ENCODE measurements at places on chromosomes 4 and X. TPM values are rescaled to one million over a fixed set of nuclear protein-coding genes. Genes with fewer than 3 reads are reported as not detected.

The APELA gene
- total RNA-seq, result not detected

The GIMD1 gene
- total RNA-seq, result not detected

The HNRNPH2 gene
- total RNA-seq, result 63.3 TPM

The RTL3 gene
- total RNA-seq, result 0.23 TPM

GRCh38 chr4:157389741-157390140, 169.2 kb downstream of the GRIA2 start:
- H3K4me3 ChIP-seq, result no peak overlapping the region
- no peaks in the 10 kb centered on the region for H3K4me1 ChIP-seq
- H3K36me3 ChIP-seq, result no peaks in the 10 kb centered on the region

- DNase-seq, result no peak
- no peaks in the 10 kb centered on the region for H3K27me3 ChIP-seq
- H3K36me3 ChIP-seq, result no peaks in the 10 kb centered on the region
- H3K27ac ChIP-seq, result no peak overlapping the region
- H3K4me3 ChIP-seq, result no peak overlapping the region
- no peaks in the 10 kb centered on the region for H3K4me1 ChIP-seq
Observed at GRCh38 chr4:106615961-106616360, 247.4 kb upstream of the GIMD1 start.

DNA sequence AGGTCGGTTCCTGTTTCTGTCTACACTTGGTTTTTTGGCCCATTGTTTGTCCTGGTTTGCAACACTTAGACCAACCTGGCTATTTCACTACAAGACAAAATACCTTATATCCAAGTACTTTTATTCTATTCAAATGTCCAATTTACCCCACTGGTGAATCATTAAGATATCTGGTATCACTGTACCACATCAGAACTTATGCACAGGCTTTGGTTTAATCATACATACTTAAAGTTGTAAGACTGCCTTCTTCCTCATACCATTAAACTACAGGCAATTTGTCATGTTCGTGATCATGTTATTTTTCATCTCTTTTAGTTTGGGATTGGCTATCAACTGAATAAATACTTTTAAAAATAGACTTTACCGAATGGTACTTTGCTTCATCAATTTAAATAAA, 53.0 kb upstream of the ATOH1 start:
- H3K27me3 ChIP-seq, result no peaks in the 10 kb centered on the region
- H3K36me3 ChIP-seq, result no peaks in the 10 kb centered on the region
- H3K4me3 ChIP-seq, result no peak overlapping the region
- no peak overlapping the region for H3K27ac ChIP-seq
- no peak for DNase-seq

DNA sequence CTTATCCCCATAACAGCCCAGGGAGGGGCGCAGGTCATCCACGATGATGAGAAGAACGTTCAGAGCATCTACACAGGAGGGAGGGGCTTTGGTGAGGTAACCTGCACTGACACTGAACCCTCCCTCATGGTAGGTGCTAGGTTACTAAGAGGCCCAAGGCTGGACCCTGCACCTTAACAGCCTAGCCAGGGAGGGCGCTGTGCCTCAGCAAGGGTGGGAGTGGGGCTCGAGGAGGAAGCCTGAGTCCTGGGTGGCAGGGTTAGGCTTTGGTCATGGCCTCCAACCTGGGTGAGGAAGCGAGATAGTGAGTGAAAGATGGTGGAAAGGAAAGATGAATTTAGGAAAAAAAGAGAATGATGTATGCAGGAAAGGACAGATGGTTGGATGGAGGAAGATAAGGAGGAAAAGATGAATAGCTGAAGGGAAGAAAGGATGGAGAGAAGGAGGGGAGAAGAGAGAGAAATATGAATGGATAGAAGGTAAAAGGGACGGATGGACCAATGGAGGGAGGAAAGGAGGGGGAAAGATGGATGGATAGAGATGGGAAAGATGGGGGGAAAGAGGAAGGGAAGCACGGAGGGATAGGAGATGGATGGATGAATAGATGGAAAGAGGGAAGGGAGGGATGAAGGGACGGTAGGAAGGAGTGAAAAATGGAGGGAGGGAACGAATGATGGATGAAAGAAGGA, 736 bp downstream of the IDS start:
- H3K27me3 ChIP-seq, result no peaks in the 10 kb centered on the region
- H3K36me3 ChIP-seq, result no peaks in the 10 kb centered on the region
- DNase-seq, result peak; percentile 42
- H3K4me3 ChIP-seq, result peak overlapping the region; percentile 45
- H3K27ac ChIP-seq, result peak overlapping the region; percentile 73
- H3K4me1 ChIP-seq, result peaks cover 3% of the 10 kb centered on the region

All from ovary (tissue), 10 donors.